Cortex of kidney (tissue), 1 donor: ENCODE measurements at places on chromosomes 13 and 19.

- no peak for DNase-seq
Observed at GRCh38 chr13:68199271-68199670, 969.1 kb upstream of the PCDH9 start.

DNA sequence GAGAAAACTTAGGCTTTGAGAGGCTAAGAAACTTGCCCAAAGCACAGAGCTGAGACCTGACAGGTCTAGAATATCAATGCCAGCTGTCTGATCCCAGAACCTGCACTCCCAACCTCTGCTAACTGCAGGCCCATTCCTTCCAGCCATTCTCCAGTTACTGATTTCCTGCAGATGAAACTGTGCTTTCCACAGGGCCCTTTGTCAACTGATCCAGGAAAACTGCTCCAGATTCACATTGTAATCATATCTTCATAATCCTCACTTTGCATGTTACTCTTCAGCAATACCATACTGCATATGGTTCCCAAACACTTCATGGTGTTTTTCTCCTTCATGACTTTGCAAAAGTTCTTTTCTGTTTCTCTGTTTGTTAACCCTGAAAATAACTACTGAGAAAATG is 100.6 kb downstream of the RAP2A start:
- DNase-seq, result no peak

- DNase-seq, result no peak
Observed at GRCh38 chr13:48456546-48456945, 43.6 kb upstream of the LPAR6 start.

DNA sequence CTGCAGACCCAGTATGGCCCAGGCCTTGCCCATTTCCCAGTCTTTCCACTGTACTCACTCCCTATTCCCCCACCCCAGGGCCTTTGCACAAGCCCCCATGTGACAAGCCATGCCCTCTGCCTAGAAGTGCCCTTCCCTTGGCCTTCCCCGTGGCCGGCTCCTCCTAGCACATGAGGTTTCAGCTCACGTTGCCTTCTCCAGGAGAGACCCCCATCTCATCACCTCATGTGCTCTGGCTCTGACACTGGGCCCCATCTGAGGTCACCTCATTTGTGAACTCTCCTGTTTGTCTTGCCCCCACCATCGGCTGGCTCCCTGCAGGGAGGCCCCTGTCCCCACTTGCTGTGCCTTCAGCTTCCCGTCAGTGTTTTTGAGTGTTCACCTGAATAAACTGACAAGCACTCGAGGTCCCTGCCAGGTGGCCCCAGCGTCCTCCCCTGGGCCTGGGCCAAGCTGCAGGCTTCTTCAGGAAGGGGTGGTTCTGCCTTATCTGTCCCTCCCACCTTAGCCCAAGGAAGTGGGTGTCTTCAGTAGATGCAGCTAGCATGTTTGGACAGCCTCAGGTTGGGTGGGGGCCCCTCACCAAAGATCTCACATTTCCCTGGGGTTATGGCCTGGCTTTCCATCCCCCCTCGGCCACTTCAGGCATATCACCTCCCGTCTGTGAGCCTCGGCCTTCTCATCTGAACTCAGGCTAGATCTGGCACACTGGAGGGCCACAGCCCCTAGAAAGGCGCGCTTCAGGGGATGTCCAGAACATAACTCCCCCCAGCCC is 3.8 kb upstream of the SLC25A42 start:
- no peak for DNase-seq

- no peak for DNase-seq
Observed at GRCh38 chr19:51407511-51408131, 9.8 kb downstream of the SIGLEC10 start.

GRCh38 chr13:45490068-45490467 is 25.3 kb downstream of the COG3 start:
- DNase-seq, result no peak

DNA sequence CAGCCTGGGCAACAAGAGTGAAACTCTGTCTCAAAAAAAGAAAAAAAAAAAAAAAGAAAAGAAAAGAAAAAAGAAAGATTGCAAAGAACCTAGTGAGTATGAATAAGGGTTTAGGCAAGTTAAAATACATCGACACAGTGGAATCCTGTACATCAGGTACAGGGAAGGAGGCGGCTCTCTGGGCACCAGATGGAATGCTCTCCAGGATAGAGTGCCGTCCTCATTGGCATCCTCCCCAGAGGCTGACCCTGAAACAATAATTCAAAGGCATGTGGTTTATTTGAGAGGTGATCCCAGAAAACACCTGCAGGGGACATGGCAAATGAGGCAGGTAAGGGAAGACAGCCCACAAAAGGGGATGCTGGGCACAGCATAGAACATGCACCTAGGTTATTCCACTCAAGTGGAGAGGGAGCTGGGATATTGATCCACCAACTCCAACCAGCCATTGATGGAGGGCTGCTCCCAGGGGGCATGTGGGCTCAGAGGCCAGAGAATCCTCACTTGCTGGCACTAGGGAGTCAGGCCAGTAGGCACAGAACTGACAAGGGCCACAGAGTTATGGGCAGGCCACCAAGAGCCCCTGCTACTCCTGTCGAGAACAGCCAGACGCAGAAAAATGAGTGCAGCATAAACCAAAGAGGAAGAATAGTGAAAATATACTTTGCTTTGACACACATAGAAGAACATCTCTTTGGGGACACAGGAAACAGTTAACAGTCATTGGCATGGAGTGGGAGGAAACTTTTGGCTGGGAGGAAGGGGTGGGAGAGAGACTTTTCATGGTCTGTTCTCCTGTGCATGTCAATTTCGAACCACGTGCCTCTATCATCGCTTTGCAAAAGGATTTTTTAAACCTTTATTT is 4.2 kb downstream of the TSPAN16 start:
- DNase-seq, result no peak
